ENCODE measurements at places on chromosomes 13 and 19.

- no peak for ATAC-seq
- H3K27me3 ChIP-seq, result no peaks in the 10 kb centered on the region
- H3K4me3 ChIP-seq, result no peak overlapping the region
- no peak overlapping the region for H3K27ac ChIP-seq
- no peaks in the 10 kb centered on the region for H3K4me1 ChIP-seq
Measured at GRCh38 chr13:37905736-37906135, 36.2 kb upstream of the TRPC4 start.

DNA sequence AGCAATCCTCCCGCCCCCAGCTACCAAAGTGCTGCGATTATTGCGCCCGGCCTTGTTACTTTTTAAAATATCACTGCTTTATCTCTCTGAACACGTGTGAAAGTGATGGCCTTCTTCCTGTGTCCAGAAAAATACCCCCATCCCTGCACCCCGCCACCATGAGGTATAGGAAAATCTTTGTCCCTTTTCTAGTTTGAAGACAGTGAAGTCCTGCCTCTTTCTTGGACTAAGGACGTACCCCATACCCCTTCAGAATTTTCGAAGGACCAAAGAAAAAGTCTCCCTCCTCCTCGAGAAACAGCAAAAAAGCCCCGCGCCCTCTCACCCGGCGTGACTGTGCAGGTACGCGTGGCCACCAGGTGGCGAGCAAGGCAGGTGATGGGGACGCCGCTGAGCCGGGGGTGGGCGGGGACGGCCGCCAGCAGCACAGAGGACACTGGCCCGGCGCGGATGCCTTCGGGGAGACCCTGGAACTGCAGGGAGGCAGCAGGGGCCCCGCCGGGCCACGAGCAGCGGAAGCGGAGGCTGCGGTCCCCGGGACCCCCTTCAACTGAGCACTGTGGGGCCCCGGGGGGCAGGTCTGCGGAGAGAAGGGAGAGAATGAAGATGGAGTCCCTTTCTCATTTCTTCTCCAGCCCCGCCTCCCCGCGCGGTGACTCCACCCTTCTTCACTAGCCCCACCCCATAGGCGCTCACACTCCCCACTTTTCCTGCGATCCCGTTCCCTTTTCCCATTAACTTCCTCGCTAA lies 3.2 kb downstream of the VSIG10L start:
- H3K27ac ChIP-seq, result peak overlapping the region; percentile 50
- peaks cover 16% of the 10 kb centered on the region for H3K36me3 ChIP-seq
- peaks cover 42% of the 10 kb centered on the region for H3K4me1 ChIP-seq
- peak overlapping the region; percentile 93 for H3K4me3 ChIP-seq

DNA sequence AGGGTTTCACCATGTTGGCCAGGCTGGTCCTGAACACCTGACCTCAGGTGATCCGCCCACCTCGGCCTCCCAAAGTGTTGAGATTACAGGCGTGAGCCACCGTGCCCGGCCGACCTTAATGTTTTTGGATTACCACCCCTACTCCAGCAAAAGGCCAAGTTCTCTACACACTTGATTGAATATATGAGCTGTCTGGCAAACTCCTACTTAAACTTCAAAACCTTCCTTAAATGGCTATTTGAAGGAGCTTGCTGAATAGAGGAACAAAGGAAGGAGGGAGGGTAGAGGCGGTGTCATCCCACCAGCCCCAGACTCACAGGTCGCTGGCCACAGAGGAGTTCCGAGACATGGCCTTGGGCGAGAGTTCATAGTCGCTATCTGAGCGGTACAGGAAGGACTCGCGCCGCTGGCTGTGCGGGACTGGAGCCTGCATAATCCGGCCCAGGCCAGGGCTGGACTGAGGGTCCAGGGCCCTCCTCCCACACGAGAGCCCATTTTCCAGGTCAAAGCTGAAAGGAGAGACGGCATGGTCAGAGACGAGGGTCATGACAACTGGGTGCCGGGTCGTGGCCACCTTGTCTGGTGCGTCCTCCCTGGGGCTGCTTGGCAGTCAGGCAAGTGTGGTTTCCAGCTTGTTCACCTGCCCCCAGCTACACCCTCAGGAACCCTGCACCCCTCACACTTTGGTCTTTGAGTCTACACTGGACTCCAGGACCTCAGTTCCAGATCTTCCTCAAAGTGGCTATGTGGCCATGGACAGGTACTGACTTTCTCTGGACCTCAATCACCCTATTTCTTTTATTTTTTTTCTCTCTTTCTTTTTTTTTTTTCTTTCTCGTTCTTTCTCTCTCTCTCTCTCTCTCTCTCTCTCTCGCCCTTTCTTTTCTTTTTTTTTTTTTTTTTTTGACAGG lies 4.2 kb downstream of the PDE4C start:
- peaks cover 26% of the 10 kb centered on the region for H3K4me1 ChIP-seq
- no peak overlapping the region for H3K27ac ChIP-seq
- no peak for ATAC-seq
- peaks cover 75% of the 10 kb centered on the region for H3K27me3 ChIP-seq
- no peak overlapping the region for H3K4me3 ChIP-seq

GRCh38 chr13:79987761-79988160 lies 353.2 kb downstream of the SPRY2 start:
- no peak for ATAC-seq
- no peaks in the 10 kb centered on the region for H3K4me1 ChIP-seq
- H3K4me3 ChIP-seq, result no peak overlapping the region
- no peaks in the 10 kb centered on the region for H3K36me3 ChIP-seq

GRCh38 chr13:32284927-32285632 lies 30.1 kb downstream of the ZAR1L start:
- no peak overlapping the region for H3K27ac ChIP-seq
- H3K27me3 ChIP-seq, result no peaks in the 10 kb centered on the region
- no peaks in the 10 kb centered on the region for H3K4me1 ChIP-seq
- H3K36me3 ChIP-seq, result no peaks in the 10 kb centered on the region

DNA sequence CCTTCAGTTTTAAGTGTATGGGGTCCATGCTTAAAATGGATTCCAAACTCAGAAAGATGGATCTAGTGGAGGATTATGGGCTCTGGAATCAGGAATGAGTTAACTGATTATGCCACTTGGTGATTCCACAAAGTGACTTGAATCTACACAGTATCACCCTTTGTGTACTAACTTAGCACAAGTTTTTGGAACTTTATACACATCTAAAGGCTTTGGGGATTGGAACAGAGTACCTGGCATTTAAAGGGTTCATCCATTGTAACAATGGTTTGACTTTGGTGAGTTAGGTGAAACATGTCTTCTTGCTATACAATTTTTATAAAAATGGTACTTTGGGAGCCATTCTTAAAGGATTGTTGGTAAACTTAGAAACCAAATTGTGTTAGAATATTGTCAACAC lies 1.1 kb downstream of the RPL21 start:
- no peak for ATAC-seq
- peaks cover 32% of the 10 kb centered on the region for H3K36me3 ChIP-seq
- H3K27ac ChIP-seq, result peak overlapping the region; percentile 100
- peaks cover 51% of the 10 kb centered on the region for H3K4me1 ChIP-seq
- H3K27me3 ChIP-seq, result no peaks in the 10 kb centered on the region
- peak overlapping the region; percentile 96 for H3K4me3 ChIP-seq

DNA sequence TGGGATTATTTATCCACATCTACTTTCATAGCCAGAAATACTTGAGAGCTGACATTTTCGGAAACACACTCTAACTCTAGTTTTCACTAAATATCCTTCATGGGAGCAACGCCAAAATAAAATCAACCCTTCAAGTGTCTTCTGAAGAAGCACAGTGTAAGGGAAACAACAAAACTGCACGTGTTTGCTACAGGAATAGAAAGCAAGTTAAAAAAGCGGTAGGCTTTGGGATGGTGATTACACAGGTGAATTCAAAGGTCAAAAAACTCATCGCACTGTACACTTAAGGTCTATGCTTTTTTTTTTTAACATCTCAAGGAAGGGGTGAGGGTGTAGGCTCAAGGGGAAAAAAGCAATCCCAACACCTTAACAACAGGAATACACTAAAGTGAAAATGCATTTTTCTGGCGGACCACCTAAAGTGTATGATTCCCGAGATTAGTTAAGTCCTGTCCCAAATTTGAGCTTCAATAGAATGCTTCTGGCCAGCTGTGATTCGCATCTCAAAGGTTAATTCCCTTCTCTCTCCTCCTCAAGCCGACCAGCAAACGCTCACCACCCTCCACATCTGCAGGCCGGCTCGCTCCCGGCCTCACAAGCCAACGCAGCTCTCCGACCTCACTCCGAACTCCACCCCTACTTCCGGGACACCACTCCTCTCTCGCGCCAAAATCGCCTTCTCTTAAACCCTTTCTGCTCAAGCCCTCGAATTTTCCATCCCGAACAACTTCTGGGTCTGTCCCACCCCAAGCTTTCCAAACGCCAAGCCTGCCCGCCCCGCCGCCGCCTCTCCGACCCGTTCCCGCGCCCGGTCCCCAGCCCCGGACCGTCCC lies 1.1 kb downstream of the ARGLU1 start:
- peak; percentile 62 for ATAC-seq
- peaks cover 15% of the 10 kb centered on the region for H3K36me3 ChIP-seq
- peak overlapping the region; percentile 98 for H3K27ac ChIP-seq
- H3K27me3 ChIP-seq, result no peaks in the 10 kb centered on the region
- peak overlapping the region; percentile 96 for H3K4me3 ChIP-seq

GRCh38 chr19:1407528-1408299 lies at the start of gene DAZAP1:
Gene DAZAP1, plus strand, starts transcription at chr19:1407586. Its CDS starts 188 bp downstream, at chr19:1407774.
- peak within 1 kb of the TSS; percentile 92 for H3K27ac ChIP-seq
- peak; percentile 67 for ATAC-seq
- H3K4me1 ChIP-seq, result peaks cover 58% of the 10 kb centered on the region
- H3K4me3 ChIP-seq, result peak within 1 kb of the TSS; percentile 91
- peaks cover 24% of the 10 kb centered on the region for H3K36me3 ChIP-seq

GRCh38 chr13:77028202-77028601 lies 1.2 kb upstream of the FBXL3 start:
- H3K36me3 ChIP-seq, result peaks cover 4% of the 10 kb centered on the region
- peak overlapping the region; percentile 98 for H3K4me3 ChIP-seq
- no peaks in the 10 kb centered on the region for H3K27me3 ChIP-seq
- H3K4me1 ChIP-seq, result peaks cover 31% of the 10 kb centered on the region
- ATAC-seq, result no peak

- peak within 1 kb of the TSS; percentile 73 for H3K4me3 ChIP-seq
- H3K27me3 ChIP-seq, result peaks cover 52% of the 10 kb centered on the region
- H3K4me1 ChIP-seq, result peaks cover 30% of the 10 kb centered on the region
- H3K36me3 ChIP-seq, result no peaks in the 10 kb centered on the region
- ATAC-seq, result peak; percentile 61
- no peak within 1 kb of the TSS for H3K27ac ChIP-seq
Measured at GRCh38 chr19:42313096-42313839, at the start of gene TMEM145. Gene TMEM145, plus strand, starts transcription at chr19:42313309. Its CDS starts 68 bp downstream, at chr19:42313377.

DNA sequence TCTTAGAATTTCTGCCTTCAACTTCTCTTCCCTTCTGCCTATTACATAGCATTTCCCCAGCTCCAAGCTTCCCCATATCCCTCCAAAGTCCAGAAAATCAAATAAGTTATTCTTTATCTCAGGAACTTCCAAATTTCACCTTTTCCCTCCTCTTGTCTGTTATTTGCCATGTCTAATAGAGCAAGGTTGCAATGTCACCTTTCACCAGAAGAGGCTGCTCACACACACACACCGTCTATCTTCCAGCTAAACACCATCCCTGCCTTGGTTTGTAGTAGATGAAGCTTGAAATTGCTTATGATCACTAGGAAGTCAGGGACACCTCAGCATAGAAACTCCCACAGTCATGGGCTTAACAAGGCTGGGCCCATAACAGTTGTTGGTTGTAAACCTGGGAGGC lies 48.4 kb downstream of the ZNRF4 start:
- H3K4me3 ChIP-seq, result no peak overlapping the region
- no peaks in the 10 kb centered on the region for H3K4me1 ChIP-seq
- H3K27me3 ChIP-seq, result peaks cover 9% of the 10 kb centered on the region
- H3K36me3 ChIP-seq, result no peaks in the 10 kb centered on the region
- H3K27ac ChIP-seq, result no peak overlapping the region
- ATAC-seq, result no peak

DNA sequence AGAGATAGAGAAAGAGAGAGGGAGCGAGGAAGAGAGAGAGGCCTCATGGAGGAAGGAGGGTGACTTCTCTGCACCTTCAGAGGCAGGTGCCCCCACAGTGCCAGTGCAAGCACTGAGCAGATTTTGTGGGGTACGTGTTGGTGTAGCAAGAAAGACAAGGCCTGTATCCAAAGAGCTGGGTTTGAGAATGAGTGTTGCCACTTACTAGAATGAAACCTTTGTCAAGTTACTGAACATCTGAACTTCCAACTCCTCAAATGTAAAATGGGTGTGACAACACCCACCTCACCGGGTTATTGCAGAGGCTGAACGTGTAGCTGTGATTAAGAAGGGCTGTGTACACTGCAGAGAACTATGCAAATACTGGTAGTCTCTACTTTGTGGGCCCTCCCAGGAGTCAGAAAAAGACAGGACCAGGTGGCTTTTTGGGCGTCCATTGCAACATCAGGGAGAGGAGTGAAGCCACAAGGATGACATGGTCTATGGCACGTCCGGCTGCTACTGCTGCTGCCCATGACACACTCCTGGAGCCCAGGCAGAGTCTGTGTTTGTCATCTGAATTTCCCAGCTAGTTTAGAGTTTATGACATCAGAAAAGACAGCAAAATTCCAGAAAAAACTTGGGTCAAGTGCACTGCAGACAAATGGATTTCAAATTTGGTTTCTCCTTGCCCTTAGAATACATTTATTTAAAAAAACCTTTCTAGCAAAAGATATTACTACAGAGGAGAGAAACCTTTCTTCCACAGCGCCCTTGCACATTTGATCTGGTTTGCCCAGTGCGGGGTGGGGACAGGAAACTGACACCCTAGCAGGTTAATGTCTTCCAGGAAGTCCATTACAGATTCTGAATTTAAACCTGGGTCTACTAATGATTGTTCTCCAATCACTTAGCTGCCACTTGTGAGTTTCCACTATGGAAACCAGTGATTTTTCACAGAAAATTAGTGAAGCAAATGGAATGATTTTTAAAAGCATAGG lies 54.0 kb upstream of the ATP12A start:
- ATAC-seq, result peak; percentile 51
- H3K27ac ChIP-seq, result peak overlapping the region; percentile 25
- H3K36me3 ChIP-seq, result no peaks in the 10 kb centered on the region
- H3K4me3 ChIP-seq, result no peak overlapping the region

DNA sequence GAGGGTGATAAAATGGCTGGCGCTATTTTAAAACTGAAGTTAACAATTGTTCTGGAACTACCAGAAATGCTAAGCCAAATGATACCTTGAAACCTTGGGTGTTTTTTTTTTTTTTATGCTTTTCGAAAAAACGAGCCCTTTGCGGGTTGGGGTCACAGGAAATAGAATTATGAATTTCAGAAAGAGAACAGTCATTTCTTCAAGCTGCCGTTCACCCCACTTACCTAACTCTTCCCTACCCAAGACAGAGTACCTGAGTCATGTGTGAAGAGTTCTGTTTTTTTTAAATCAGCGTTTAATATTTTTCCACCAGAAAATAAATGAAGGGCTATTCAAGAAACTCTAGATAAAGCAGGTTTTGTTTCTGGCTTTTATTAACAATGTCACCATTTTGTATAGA lies 35.3 kb downstream of the KLF2 start:
- no peak overlapping the region for H3K27ac ChIP-seq
- no peak overlapping the region for H3K4me3 ChIP-seq
- peaks cover 62% of the 10 kb centered on the region for H3K36me3 ChIP-seq
- peaks cover 60% of the 10 kb centered on the region for H3K4me1 ChIP-seq

GRCh38 chr13:68026077-68026476 lies 795.9 kb upstream of the PCDH9 start:
- H3K27ac ChIP-seq, result no peak overlapping the region
- H3K27me3 ChIP-seq, result no peaks in the 10 kb centered on the region
- no peak for ATAC-seq
- H3K4me1 ChIP-seq, result no peaks in the 10 kb centered on the region

- H3K36me3 ChIP-seq, result no peaks in the 10 kb centered on the region
- H3K27ac ChIP-seq, result no peak overlapping the region
- ATAC-seq, result no peak
Measured at GRCh38 chr13:85377783-85378182, 421.4 kb downstream of the SLITRK6 start.

- no peak for ATAC-seq
- no peaks in the 10 kb centered on the region for H3K4me1 ChIP-seq
- no peak overlapping the region for H3K4me3 ChIP-seq
- no peak overlapping the region for H3K27ac ChIP-seq
- no peaks in the 10 kb centered on the region for H3K36me3 ChIP-seq
- no peaks in the 10 kb centered on the region for H3K27me3 ChIP-seq
Measured at GRCh38 chr13:53198736-53199135, 170.1 kb downstream of the OLFM4 start.
